ENCODE measurements at places on chromosomes 2 and 18.

DNA sequence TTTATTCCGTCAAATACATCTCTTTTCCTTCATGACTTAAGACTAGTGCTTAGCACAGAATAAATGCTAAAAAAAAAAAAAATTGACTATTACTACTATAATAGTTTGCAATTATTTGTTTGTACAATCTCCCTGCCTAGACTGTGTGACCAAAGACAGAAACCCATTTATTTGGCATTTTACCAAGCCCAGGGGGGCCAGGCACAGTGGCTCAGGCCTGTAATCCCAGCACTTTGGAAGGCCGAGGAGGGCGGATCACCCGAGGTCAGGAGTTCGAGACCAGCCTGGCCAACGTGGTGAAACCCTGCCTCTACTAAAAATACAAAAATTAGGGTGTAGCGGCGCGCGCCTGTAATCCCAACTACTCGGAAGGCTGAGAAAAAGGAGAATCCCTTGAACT is 1.4 kb downstream of the ASB3 start:
- DNase-seq, result no peak

DNA sequence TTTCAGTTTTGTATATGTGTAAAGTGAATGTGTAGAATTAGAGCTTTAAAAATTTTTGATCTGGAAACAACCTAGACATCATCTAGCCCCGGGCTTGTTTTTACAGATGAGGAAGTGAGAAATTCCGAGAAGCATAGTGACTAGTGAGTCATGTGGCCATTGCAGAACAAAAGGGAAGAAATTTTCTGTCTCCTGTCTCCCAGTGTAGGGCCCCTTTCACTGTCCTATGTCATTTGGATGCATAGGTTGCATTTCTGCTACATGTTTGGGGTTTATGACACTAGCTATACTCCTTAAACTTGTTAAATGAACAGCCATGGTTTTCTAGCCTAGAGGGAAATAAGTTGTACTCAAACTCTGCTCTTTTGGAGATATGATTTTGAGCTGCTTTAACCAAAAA is 84.6 kb downstream of the PLCL1 start:
- no peak for DNase-seq

DNA sequence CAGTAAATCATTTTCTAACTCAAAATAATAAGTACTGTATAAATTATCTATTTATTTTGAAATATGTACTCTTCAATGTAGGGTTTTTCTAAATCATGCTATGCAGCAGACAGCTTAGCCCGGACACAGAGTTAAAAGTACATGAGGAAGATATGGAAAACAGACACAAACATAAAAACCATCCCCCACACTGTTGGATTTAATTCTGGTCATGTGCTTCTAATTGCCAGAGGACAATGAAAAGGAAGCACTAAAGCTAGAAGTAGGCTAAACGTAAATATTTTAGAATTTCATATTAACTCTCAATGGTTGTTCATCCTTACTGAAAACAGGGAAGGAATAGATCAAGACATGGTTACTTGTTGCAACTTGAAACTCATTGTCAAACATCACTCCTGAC is 420.7 kb downstream of the ERBB4 start:
- no peak for DNase-seq

DNA sequence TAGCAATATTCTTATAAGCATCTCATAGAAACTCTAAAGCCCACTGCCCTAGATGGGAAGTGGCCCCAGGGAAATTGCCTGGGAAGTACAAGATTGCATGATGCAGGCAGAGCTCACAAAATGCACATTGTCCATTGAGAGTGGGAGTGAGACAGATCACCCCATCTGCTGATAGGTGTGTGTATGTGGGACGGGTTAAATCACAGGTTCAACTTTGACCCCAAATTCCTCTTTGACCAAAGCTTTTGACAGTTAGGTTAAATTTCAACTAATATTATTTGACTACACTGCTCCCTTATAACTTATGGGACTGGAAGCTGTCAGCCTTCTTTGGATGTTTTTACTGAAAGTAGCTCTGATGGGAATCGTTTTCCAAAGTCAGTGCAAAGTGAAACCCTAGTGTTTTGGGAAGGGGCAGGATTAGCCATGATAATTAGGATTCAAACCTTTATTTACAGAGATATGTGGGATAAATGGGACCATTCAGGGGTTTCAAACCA is 11.4 kb upstream of the FABP1 start:
- no peak for DNase-seq
